A549 treated with ZK216348 at 1 μM for 4 hours (cell line): ENCODE measurements at places on chromosomes 1 and 21. TPM values are rescaled to one million over a fixed set of nuclear protein-coding genes. Genes with fewer than 3 reads are reported as not detected.

The SH3BGR gene
- 0.94 to 1.1 TPM (median 0.98 TPM) in 3 of 5 replicates, not detected in the others for total RNA-seq

The FMO1 gene
- not detected in 5 replicates for total RNA-seq

The ADPRS gene
- 18.7 to 30.3 TPM (median 29.0 TPM) in 5 replicates for total RNA-seq

The EFNA3 gene
- 5.0 to 6.2 TPM (median 5.8 TPM) in 5 replicates for total RNA-seq

The SIPA1L2 gene
- total RNA-seq: 6.5 to 7.5 TPM (median 6.9 TPM) in 5 replicates
